Fibroblast of the conjunctiva (primary cell): ENCODE measurements at places on chromosomes 5 and 9.

DNA sequence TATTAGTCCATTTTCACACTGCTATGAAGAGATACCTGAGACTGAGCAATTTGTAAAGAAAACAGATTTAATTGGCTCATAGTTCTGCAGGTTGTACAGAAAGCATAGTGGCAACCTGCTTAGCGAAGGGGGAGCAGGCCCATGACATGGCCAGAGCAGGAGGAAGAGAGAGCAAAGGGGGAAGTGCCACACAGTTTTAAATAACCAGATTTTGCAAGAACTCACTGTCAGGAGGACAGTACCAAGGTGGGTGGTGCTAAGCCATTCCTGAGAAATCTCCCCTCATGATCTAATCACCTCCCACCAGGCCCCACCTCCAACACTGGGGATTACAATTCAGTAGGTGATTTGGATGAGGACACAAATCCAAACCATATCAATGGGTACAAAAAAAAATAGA, 16.8 kb upstream of the PCSK5 start:
- DNase-seq: no peak

DNA sequence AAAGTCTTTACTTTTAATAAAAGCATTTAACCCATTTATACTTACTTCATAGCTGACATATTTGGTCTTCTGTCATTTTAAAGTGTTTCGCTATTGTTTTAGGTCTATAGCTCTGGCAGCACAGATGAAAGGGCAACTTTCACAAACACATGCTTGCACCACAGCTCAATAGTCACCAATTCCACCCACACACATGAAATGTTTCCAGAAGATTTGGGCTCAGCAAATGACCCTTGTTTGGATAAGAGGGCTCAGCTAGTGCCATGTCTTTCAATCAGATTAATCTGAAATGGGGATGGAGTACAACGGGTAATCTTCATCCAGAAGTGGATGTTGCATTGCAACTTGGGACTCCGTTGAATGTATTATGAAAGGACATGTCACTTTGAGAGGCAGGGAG, 176.0 kb downstream of the FGF18 start:
- DNase-seq: no peak

- DNase-seq: no peak
Measured at GRCh38 chr5:98401656-98402055, 371.8 kb upstream of the RGMB start.

DNA sequence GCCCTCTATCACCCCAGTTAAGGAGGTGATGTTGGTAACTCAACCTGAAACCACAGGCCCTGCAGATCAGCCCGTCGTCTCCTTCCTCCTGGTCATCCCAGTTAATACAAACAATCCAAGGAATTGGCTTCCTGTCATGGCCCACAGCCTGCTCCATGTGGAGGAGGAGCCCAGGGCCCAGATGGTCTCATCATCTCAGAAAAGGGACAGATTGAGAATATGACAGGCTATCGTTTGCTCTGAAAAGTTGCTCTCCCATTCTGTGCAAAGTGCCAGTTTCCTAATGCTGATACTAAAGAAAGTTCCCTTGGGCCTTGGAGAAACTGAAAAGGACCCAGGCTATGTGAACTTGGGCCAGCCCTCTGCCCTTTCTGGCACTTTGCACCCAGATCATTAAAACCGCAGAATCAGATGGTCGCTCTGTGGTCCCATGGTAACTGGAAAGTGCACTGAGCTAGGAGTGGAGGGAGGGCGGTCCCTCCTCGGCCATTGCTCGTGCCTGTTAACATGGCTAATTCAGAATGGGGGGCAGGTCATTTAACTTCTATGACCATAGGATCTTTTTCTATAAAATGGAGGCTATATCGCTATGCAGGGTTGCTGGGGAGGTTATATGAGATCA, 675 bp upstream of the SPAAR start:
- DNase-seq: no peak

GRCh38 chr5:76485511-76485910, 82.4 kb downstream of the IQGAP2 start:
- no peak for DNase-seq

DNA sequence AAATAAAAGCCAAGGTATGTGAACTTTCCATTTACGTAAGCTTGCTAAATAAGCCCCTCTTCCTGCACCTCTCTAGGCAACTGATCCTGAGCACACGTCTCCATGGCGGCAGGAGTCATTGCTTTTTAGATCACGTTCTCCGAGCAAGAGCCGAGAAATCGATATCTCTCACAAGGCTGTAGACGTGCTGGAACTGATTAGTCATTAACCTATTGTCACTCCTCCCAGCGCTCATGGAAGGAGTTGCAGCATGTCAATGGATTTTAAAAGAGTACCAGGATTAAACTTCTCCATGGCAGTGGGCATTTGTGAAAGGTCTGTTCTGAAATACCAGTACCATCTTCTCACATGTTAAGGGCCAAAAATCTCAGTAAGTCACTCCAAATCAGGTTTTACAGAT, 4.7 kb upstream of the ADCY2 start:
- no peak for DNase-seq
